ENCODE measurements at places on chromosomes 3 and 15.

GRCh38 chr3:101544161-101544850 lies 17.4 kb upstream of the TRMT10C start:
- DNase-seq: no peak

DNA sequence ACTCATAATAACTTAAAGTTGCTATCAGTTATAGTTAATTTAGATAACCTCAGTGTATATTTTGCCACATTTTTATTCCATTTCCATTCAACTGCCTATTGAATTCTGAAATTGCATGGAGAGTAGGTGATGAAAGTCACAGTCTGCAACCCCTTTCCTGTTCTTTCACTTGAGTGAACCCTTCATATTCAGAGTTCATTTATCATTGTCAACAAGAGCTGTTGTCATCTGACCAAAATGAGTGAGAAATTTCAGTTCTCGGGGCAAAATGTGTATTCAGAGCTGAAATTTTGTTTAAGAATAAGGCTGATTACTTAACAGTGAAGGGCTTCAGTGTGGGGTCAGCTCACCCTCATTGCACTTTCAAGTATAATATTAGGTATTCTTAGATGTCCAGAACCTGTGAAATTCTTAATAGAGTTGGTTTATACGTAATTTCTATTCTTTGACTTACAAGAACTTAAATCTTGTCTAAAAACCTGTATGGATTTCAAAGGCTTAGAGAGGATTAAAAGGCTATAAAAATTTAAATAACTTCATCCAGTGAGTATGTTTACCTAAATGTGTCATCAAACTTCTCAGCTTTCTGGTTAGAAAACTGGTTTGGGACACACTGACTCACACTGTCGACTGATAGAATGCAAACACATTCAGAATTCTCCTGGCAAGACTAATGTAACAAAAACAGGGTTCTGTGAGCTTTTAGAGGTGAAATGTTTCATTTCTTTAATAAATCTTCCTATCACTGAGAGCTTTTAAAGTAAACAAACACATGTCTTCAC lies 92.2 kb downstream of the CMSS1 start:
- peak; percentile 31 for DNase-seq

DNA sequence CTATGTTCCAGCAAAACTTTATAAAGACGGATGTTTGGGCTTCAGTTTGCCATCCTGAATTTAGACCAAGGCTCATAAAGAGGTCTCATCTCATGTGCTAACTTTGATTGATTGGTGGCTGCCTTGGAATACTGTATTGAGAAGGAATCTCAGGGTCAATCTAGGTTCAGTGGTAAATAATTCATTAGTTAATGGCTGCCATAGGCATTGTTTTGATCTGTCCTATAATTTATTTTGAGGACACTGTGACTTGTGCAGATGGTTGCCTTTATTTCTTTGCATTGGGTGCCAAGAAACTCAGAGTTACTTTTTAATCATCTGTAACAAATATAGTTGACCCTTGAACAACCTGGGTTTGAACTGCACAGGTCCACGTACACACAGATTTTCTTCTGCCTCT lies 159.8 kb downstream of the B3GALNT1 start:
- DNase-seq: no peak

DNA sequence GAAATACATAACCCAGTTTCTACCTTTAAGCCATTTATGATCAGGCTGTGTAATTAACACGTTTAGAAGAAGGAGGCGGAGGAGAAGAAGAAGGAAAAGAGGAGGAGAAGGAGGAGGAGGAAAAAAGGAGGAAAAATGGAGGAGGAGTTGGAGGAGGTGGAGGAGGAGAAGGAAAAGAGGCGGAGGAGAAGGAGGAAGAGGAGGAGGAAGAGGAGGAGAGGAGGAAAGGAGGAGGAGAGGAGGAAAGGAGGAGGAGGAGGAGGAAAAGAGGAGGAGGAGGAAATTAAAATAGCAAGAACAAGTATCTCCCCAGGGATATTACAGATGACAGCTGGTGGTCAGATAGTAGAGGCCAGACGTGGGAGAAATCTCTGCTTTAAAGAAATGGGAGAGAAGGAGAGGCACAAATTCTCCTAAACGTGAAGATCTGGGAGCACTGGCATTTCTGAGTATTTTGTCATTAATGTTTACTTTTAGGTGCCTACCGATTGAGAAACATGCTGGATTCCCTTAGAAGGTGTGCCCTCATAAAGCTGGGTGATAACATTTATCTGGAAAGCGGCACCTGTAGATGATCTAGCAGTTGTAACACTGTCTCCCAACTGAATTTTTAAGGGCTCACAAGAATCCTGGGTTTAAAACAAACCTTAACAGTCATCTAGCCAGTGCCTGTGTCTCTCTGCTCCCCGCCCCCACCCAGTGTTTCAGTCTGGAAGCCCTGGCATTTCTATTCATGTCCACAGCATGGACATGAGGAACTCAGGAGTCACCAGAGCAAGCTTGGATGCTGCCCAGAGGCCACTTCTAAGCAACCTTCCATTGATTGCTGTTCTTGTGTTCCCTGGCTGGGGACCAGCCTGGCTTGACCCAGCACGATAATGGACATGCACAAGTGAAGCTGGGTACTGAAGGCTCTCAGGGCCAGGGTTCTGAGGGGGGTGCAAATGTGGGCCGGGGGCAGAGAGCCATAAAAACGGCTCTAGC lies 75.2 kb downstream of the CHRNA7 start:
- no peak for DNase-seq

Measured in kidney (tissue), 22 donors.